ENCODE measurements at places on chromosomes 1 and 21.

GRCh38 chr1:180793451-180793850 is 119.2 kb upstream of the KIAA1614 start:
- DNase-seq, result no peak

DNA sequence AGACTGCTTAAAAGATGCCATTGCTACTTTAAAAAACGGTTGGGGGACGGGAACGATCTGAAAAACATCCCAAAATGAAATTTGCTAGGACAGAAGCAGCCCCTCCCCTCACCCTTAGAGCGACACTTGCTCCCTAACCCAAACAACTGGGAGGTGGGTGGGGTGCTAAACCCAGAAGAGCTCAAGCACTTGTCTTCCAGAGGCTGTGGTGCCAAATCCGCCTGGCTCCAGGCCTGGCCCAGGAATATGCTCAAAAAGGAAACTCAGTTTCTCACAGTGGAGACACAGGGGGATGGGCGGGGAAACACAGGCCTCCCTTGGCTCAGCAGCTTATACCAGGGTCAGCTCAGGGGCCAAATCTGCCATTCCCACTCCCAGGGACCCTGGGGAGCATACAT is 644 bp upstream of the PBXIP1 start:
- no peak for DNase-seq

- DNase-seq, result no peak
Measured at GRCh38 chr1:27563591-27564471, 40.1 kb downstream of the AHDC1 start.

DNA sequence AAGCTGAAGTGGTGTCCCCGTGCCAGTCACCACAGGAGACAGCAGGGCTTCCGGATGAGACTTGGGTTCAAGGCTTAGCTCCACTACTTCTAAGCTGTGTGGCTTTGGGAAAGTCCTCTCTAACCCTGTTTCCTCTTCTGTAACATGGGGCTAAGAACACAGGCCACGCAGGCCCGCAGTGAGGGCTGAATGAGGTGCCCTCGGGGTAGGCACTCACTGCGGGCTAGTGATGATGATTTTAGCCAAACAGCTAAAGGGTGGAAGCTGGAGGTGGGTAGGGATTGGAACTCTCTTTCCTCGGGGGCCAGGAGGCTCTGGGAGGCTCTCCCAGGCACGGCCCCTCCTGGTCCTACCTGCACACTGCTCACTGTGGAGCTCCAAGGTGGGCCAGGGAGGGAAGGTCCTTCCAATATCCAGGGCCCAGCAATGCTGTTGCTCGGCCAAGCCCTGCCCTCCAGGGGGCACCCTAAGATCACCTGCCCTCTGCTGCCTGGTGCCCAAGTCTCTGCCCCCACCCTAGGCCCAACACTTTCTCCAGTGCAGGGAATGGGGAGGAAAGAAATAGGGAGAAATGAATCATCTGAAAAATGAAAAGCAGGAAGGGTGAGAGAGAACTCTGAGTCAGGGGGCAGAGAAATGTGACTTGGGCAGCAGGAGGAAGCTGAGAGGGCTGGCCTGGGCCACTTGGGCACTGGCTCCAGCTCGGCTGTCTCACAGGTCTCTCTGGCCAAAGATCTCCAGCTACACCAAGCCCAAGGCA is 19.2 kb upstream of the EVA1B start:
- DNase-seq, result no peak

DNA sequence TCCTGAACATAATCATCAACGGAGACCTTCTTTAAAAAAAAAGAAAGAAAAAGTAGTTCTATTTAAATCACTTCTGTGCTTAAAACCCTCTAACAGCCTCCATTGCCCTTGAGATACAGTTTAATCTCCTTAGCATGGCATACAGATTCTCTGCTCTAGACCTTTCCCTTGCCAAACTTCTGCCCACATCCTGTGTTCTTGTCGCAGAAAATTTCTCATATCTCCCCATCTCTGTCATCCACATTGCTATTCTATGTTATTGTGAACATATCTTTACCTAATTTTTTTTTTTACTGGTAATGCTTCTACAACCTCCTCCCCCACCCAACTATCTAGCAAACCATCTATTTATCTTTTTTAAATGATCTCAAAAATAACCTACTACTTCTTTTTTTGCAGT is 135.7 kb upstream of the PROX1 start:
- no peak for DNase-seq

DNA sequence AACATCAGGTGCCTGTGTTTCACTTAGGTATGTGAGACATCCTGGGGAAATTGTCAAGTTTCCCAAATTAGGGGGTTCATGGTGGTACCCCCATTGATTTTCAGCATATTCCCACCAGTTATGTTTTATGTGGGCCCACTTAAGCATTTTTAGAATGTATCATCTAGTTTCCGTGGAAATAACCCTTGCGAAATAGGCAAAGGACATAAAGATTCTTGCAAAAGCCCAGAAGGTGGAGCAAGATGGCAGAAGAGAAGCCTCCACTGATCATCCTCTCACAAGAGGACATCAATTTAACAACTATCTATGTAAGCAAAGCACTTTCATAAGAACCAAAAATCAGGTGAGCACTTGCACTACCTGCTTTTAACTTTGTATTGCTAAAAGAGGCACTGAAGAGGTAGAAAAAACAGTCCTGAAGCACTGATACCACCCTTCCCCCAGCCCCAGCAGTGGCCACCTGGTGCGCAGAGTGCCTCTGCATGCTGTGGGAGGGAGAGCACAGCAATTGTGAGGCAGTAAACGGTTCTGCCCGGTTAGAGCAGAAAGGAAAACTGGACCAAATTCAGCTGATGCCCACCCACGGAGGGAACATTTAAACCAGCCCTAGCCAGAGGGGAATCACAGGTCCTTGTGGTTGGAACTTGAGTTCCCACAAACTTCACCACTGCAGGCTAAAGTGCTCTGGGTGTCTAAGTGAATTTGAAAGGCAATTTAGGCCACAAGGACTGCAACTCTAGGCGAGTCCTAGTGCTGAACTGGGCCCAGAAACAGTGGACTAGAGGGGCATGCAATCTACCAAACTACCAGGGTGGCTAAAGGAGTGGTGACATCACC is 23.2 kb downstream of the MCOLN2 start:
- no peak for DNase-seq

DNA sequence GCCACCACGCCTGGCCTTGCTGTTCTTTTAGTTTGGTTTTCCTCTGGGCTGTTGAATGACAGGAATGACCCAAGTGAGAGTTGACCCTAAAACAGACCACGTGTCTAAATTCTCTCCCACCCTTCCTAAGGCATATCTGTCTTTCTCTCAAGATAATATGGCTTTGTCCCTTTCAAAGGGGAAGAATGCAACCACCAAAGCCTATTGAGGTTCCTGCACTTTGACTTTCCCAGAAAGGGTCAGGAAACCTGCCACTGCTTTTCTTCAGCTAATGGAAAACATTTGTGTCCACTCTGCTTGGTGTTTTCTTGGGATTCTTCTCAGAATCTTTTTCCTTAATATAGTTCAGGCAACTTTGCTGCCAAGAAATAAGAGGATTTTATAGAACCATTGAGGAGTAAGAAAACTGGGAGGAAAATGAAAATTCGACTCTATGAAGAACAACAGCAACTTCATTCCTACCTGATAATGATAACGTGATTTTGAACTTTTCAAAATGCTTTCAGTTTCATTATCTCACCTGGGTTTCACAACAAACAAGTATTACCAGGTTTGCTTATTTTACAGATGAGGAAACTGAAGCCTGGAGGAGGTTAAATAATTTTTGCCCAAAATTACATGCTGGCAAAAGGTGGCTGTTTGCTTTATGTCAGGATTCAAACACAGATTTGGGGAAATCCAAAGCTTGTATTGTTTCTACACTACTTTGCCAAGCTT is 6.9 kb downstream of the PLPP3 start:
- no peak for DNase-seq

DNA sequence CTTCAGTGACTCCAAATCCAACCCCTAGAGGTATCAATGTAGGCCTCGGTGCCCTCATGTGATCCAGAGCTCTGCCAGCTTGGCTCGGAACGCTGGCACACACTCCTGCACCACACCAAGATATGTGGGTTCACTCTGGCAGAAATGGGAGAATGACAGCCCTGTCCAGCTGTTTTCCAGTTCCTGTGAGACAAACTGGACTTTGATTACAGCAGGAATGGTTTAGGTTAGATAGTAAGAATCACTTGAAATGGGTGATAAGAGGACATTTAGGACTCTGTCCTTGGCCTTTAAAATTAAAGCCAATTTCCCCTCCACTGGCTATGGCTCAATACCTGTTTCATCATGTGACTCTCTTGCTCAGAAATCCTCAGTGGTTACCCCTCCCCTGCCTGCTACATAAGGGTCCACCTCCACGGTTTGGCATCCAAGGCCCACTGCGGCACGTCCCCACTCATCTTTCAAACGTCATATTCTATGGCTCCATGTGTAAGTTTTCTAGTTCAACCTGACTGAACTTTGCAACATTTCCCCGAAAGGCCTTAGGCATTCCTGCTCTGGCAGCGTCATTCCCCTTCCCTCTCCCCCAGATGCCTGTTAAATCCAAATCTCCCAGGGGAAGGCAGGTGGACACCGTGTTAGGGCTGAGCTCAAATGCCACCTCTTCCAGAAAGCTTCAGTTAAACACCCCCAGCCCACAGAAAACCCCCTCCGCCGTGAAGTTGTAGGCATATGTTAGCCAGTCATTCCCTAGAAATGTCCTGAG is 44.7 kb downstream of the PLEKHA6 start:
- DNase-seq, result no peak

DNA sequence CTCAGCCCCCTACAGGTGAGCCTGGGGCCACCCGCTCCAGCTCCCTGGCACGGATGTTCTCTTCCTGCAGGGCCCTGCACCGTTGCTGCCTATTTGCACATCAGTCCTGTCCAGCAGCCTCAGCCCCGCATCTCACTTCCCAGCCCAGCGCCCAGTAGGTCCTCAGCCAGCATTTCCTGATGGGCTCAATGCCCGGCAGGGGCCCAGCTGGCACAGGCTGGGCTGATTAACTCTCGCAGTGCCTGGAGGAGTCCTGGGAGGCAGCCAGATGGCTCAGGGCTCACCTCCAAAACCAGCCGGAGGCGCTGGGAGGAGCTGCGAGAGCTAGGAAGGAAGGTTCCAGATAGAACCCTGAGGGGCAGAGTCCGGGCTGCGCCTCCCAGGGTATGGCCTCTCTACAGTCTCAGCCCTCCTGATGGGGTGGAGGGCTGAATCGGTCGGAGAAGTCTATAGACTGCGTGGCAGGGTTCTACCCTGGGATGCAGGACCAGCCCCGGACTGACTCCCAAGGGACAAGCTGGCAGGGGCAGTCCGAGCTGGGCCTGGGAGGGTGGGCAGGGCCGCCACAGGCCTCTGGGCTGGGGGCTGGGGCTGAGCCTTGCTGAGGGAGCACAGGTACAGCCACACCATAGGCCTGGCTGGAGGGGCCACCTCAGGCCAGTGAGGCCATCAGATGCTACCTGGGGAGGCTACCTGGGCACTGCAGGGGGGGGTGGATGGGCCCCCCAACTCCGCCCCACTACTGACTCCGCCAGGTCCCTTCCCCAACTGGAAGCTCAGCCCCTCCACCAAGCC is 19.2 kb upstream of the CLSTN1 start:
- no peak for DNase-seq

- no peak for DNase-seq
Measured at GRCh38 chr1:234515411-234515810, 36.4 kb upstream of the TARBP1 start.

GRCh38 chr1:167676205-167676915 is 45.4 kb upstream of the MPZL1 start:
- no peak for DNase-seq

DNA sequence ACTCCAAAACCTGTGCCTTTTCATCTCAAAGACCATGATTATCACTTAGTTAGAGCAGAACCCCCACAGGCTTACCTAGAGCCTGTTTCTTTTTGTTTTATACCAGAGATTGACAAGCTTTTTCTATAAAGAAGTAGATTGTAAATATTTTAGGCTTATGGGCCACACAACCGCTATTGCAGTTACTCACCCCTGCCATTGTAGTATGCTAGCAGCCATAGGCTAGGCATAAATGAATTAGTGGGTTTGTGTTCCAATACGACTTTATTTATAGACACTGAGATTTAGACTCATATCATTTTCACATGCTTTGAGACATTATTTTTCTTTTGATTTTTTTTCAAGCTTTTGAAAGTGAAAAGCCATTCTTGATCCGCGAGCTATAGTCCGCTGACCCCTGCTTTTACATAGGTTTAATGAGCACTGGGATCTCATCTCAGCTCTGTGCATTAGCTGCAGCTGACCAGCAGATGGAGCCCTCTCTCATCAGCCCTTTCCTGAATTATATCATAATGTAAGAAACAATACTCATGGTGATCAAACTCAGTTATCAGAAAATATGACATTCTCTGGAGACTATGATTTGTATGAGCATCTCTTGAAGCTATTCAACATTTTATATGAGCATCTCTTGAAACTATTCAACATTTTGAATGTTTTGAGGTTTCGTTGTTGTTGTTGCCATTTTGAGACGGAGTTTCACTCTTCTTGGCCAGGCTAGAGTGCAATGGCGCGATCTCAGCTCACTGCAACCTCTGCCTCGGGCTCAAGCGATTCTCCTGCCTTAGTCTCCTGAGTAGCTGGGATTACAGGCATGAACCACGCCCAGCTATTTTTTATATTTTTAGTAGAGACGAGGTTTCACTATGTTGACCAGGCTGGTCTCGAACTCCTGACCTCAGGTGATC is 111.9 kb upstream of the L1TD1 start:
- no peak for DNase-seq

GRCh38 chr21:21818898-21819297 is 820.7 kb downstream of the NCAM2 start:
- no peak for DNase-seq

GRCh38 chr1:44265656-44266358 is 52.5 kb downstream of the DMAP1 start:
- DNase-seq, result no peak

DNA sequence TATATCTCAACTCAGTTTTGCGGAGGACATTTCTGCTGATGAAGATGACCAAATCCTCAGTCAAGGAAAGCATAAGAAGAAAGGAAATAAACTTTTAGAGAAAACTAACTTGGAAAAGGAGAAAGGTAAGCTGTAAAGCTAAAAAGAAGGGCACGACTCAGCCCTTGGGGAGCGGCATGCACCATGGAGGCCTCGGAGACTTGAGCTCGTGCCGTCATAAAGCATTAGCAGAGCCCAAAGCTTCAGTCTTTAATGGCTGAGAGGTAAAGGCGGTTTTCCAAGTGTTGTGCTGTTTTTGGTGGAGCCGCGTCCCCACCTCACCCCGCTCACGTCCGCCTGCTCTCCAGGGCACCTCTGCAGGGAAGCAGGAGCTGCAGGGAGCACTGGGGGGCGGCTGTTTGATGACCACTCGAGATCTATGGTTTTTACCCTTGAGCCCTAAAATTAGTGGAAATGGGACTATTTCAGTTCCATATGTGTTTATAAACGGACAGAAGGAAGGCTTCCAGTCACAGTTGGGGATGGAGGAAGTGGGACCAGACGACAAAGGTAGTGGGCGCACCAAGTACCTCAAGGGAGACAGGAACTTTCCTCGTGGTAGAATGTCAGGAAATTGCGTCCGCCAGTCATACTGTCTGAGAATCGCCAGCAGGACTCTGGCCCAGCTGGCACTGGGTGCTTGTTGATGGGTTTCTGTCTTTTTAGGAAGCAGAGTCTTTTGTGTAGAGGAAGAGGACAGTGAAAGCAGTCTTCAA is 27.6 kb downstream of the RRP1B start:
- DNase-seq, result no peak
